ENCODE measurements at places on chromosomes 3 and 15. TPM values are rescaled to one million over a fixed set of nuclear protein-coding genes. Genes with fewer than 3 reads are reported as not detected.

Gene TMEM87A
- 59.6 TPM for polyA plus RNA-seq

Gene TRANK1
- 6.8 TPM for polyA plus RNA-seq

Gene DOCK3
- 1.3 TPM for polyA plus RNA-seq

Gene CCDC13
- polyA plus RNA-seq: 2.6 TPM

Gene C3orf33
- polyA plus RNA-seq: 11.7 TPM

Gene GOLGA6L9
- 22.1 TPM for polyA plus RNA-seq

Gene SMAD6
- 50.2 TPM for polyA plus RNA-seq

Gene CGNL1
- 61.0 TPM for polyA plus RNA-seq

Gene CAMK1
- 17.0 TPM for polyA plus RNA-seq

Gene SI
- polyA plus RNA-seq: not detected

Gene PTPRG
- 42.4 TPM for polyA plus RNA-seq

Gene TRIM42
- not detected for polyA plus RNA-seq

Gene CDV3
- 167 TPM for polyA plus RNA-seq

Gene ARNT2
- polyA plus RNA-seq: 26.7 TPM

Gene PCBP4
- polyA plus RNA-seq: 54.5 TPM
